Motor neuron (in vitro differentiated cells): ENCODE measurements at places on chromosomes 13 and 19. TPM values are rescaled to one million over a fixed set of nuclear protein-coding genes. Genes with fewer than 3 reads are reported as not detected.

- no peak for ATAC-seq
Observed at GRCh38 chr13:43515531-43515930, 271.2 kb downstream of the ENOX1 start.

GRCh38 chr13:30998136-30999088 is 66.0 kb downstream of the TEX26 start:
- peak; percentile 83 for ATAC-seq

DNA sequence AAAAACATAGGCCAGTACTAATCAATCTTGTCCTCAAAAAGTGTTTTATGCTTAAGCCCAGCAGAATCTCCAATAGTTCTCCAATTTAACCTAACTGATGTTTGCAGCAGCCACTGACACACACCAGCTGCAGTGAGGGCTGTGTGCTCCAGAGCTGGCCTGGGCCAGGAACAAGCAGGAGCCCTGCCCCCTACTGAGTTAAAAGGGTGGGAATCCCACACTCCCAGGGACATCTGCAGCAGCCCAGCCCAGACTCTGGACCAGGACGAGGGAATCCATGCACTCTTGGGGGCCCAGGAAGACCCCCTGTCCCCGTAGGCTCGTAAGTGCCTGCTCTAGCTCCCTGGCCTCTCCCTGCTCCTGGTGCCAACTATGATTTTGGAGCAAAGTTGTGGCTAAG is 91.5 kb upstream of the ATXN8OS start:
- ATAC-seq: no peak

- ATAC-seq: no peak
Observed at GRCh38 chr13:42039457-42039945, 8.9 kb upstream of the DGKH start.

GRCh38 chr13:26992951-26993719 is 178.5 kb downstream of the USP12 start:
- ATAC-seq: no peak

GRCh38 chr19:1975162-1975480 is 34.1 kb downstream of the CSNK1G2 start:
- no peak for ATAC-seq

DNA sequence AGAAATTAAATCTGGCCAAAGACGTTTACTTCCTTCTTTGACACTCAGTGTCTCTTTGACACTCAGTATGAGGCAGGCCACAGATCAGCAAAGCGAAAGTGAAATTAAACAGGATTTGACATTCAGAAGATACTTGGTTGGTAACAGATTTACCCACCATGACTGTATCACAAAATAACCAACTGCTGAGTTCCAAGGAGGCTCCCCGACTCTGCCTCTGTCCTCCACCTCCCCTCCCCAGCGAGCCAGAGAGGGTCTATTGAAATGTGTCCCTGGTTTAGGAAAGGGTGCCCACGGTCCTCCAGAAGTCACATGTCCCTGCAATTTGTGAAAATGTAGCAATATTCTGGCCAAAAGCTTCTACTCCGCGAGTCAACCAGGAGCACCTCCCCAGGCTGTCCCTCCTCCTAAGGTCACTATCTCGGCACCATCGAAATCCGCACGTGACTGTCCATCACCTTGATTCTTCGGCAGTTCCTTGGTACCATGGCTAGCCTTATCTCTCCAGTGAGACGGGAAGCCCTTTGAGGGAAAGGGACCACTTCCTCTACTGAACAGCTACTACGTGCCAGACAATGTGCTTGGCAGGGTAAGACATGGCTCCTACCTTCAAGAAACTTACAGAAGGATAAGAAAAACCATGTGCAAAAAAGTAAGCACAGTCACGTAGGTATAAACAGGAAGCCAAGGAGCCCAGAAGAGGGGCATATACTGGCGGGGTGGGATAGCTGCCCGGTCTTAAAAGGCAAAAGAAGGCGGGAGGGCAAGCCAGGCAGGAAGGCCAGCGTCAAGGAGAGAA is 1.5 kb downstream of the N4BP2L1 start:
- no peak for ATAC-seq

GRCh38 chr13:113441661-113442060 is 11.6 kb downstream of the ADPRHL1 start:
- ATAC-seq: no peak

GRCh38 chr13:42865768-42866102 is 84.4 kb downstream of the FAM216B start:
- ATAC-seq: peak; percentile 20

GRCh38 chr19:51711702-51712101 is 12.1 kb downstream of the HAS1 start:
- ATAC-seq: no peak

DNA sequence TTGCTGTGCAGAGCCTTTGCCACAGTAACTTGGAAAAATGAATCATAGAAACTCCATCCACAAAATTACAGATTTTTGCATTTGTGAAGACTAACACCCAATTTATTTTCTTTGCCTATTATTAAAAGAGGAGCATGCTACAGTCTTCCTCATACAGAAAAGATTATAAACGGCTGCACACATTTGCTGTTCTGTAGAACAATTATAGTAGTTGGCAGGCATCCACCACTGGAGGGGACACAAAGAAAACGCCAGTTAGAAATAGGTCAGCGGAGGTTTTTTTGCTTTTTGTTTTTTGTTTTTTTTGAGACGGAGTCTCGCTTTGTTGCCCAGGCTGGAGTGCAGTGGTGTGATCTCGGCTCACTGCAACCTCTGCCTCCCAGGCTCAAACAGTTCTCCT is 51.6 kb downstream of the SACS start:
- ATAC-seq: no peak

GRCh38 chr13:112596235-112596634 is 8.3 kb upstream of the TUBGCP3 start:
- no peak for ATAC-seq

DNA sequence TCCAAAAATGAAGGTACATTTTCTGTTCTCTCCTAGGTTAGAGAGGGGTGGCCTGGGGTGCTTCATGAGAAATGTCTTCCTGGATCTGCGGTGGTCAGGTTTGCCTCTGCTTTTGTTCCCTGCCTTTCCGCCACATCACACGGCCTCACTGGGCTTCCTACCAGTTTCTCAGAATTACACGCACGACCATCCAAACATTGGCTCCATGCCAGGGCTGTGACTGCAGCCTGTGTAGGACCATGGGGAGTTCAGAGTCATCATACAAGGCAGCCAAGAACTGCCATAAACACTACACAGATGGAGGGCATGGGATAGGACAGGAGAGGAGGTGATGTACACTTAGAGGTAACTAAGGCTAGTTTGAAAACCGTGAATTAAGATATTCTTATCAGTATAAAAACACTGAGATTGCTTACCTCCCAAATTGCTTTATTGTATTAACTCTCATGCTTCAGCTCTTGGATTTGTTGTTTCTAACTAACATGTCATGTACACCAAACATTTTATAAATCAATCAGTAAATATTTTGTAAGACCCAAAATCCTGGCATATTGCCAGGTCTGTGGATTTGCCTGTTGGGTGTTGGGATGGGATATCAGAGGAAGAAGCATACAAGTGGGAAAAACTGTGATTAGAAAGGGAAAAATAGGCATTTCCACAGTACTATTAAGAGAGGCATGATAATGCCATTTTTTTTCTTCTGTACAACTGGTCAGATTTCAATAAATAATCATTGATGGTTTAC is 45.2 kb downstream of the CDADC1 start:
- ATAC-seq: no peak

- peak; percentile 80 for ATAC-seq
Observed at GRCh38 chr13:114143806-114144605, 11.6 kb upstream of the RASA3 start.

DNA sequence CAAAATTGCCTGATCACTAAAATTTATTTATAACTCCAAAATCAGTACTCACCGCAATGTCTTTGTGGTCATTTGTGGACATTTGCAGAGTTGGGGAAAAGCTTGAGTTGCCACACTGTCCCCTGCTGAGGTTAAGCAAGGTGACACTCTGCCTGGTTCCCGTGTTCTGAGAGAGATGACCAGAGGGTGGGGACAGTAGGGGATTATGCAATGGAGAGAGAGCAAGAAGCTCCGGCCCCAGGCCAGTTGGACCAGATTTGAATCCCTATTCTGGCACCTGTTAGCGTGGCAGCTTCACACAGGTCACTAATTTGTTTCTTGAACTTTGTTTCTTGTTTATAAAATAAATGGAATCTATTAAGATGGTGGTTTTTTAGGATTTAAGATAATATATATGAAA is 17.8 kb downstream of the ERCC5 start:
- no peak for ATAC-seq

DNA sequence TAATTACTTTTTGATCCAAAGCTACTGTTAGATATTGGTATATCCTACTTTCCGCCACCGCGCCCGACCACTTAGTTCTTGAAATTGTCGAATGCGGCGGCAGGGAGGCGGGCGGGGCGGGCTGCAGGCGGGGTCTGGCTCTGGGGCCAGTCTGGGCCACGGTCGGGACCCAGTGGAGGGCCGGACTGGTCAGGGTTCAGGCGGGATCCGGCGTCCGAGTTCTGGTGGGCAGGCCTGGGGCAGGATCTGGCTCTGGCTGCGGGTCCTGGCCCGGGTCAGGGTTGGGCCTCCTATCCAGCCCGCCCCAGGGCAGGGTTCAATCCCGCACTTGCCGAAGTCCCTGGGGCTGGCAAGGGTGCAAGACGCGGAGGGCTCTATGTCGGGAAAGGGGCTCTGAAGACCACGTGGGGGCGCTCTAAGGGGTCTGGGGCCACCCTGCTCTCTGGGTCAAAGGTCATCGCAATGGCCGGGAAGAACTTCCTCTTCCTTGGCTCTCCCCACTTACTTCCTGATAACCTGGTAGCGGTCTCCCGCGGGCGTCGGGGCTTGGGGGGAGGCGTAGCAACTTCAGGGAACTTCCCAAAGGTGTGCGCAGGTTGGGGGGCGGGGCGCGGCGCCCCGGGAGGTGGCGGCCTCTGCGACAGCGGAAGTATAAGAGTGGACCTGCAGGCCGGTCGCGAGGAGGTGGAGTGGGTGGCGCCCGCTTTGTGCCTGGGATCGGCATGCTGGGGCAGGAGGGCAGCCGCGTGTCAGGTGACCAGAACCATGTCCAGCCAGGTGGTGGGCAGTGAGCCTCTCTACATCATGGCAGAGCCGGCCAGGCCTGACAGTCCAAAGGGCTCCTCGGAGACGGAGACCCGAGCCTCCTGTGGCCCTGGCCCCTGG is 83.4 kb downstream of the MRPL57 start:
- no peak for ATAC-seq

- no peak for ATAC-seq
Observed at GRCh38 chr13:43237616-43238015, 214.2 kb downstream of the DNAJC15 start.

DNA sequence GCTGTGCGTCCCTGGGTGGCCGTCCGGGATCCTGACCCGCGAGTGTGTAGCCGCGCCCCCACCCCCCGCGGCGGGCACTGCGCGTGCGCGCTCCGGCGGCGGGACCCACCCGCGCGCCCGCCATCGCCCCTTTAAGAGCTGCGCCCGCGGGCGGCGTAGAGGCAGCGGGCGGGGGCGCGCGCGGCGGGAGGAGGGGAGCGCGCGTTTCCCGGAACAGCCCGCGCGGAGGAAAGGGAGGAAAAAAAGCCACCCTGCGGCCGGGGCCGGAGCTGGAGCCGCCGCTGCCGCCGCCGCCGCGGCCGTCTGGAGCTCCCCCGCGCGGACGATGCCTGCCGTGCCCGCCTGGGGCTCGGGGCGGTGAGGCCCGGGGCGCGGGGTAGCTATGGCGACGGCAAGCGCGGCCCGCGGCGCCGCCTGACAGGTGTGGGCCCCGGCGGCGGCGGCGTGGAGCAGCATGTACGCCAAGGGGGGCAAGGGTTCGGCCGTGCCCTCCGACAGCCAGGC is at the start of gene SSBP4:
TSS of gene SSBP4 (plus strand) at position 204 of the 504 bp plus-strand sequence. CDS start at position 455, 251 bp downstream.
- ATAC-seq: peak; percentile 29

DNA sequence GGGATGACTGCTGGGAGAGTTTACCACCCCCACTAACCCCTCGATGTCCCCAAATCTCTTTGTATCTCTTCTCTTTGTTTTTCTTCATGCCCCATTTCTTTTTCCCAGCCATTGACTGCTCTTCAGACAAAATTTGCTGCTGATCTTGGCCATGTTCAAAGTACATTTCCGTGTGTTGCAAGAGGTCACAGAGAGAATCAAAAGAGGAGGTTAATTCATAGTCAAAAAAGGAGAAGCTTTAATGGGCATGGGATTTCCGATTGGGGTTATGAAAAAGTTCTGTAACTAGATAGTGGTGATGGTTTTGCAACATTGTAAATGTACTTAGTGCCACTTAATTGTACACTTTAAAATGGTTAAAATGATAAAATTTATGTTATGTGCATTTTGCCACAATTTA is 121.1 kb downstream of the FLT1 start:
- no peak for ATAC-seq

DNA sequence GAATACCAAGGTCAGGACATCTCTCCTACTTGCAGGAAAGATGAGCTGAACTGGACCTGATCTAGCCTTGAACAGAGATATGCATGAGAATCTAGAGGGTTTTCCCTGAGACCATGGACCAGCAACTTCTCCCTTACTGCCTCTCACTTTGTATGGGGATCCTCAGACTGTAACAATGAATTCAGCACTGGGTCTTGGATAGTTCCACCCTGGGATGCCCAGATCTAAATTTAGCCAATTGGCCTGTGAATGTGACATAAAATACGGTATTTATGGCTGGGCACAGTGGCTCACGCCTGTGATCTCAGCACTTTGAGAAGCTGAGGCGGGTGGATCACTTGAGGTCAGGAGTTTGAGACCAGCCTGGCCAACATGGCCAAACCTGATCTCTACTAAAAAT is 15.3 kb upstream of the LILRA2 start:
- ATAC-seq: no peak

GRCh38 chr19:33227242-33227650 is 1.6 kb upstream of the SLC7A10 start:
- no peak for ATAC-seq

- no peak for ATAC-seq
Observed at GRCh38 chr13:90091611-90092010, 1255.9 kb upstream of the MIR17HG start.

DNA sequence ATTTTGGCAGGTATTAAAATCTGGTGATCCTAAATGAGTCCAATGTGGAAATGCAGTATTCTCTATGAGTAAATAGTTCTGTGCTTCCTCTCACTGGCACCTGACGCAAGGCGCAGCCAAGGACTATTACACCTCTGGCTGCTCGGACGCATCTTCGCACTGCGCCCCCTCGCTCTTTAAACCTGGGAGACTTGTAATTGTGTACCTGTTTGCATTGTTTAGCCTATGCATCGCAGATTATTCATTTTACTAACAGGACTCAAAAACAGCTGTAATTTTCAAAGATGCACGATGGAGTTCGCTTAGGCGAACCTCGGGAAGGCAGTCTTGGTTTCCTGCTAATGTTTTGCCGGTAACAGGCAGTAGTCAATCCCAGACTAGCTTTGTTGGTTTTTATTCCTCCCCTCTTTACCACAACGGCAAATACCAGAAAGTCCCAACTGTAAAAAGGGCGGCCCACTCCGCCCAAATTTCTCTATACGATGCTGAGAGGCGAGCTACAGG is 113.2 kb downstream of the KCNRG start:
- ATAC-seq: no peak

- peak; percentile 49 for ATAC-seq
Observed at GRCh38 chr19:3360421-3361383, 5.7 kb upstream of the NFIC start.

ZNF548 gene
- 26.6 and 29.7 TPM in 2 replicates for total RNA-seq

NKPD1 gene
- total RNA-seq: 0.50 and 0.89 TPM in 2 replicates

SOX1 gene
- total RNA-seq: 4.1 and 4.3 TPM in 2 replicates

ZMYM5 gene
- 11.7 and 12.8 TPM in 2 replicates for total RNA-seq

RAB11B gene
- total RNA-seq: 36.9 and 67.5 TPM in 2 replicates

ACTN4 gene
- total RNA-seq: 68.0 and 85.7 TPM in 2 replicates

TSKS gene
- 0.50 TPM in 1 of 2 replicates, not detected in the other for total RNA-seq

KIR2DL3 gene
- 0.66 TPM in 1 of 2 replicates, not detected in the other for total RNA-seq

ERICH4 gene
- 0.21 TPM in 1 of 2 replicates, not detected in the other for total RNA-seq

INSL3 gene
- 1.2 TPM in 1 of 2 replicates, not detected in the other for total RNA-seq

COMP gene
- not detected in 2 replicates for total RNA-seq
